ENCODE measurements at places on chromosomes 3 and 15. TPM values are rescaled to one million over a fixed set of nuclear protein-coding genes. Genes with fewer than 3 reads are reported as not detected.

DNA sequence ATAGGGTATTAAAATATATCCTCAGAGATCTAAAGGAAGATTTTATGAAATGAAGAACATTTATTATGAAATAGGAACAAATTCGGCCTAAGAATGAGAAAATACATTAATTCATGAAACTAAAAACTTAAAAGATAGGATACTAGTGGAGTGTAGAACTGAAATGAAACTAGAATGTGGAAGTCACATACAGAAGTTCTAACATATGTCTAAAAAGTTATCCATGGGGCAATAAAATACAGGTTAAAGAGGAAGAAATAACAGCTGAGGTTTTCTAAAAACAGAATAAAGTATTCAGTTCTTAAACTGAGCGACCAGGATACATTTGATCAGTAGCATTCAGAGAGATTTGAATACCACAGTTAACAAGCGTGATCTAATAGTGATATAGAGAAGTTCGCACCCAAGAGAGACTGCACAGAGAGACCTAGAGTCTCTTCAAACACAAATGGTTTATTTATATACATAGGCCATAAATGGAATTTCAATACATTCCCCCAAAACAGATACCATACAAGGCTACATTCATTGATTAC is 85.9 kb downstream of the FEZF2 start:
- H3K36me3 ChIP-seq = peaks cover 42% of the 10 kb centered on the region
- H3K27ac ChIP-seq = no peak overlapping the region
- no peaks in the 10 kb centered on the region for H3K27me3 ChIP-seq
- H3K4me1 ChIP-seq = no peaks in the 10 kb centered on the region
- no peak overlapping the region for H3K4me3 ChIP-seq

- H3K4me3 ChIP-seq = no peak overlapping the region
- no peak overlapping the region for H3K27ac ChIP-seq
- H3K4me1 ChIP-seq = no peaks in the 10 kb centered on the region
- H3K36me3 ChIP-seq = no peaks in the 10 kb centered on the region
Measured at GRCh38 chr3:87270908-87271700, 5.3 kb downstream of the POU1F1 start.

DNA sequence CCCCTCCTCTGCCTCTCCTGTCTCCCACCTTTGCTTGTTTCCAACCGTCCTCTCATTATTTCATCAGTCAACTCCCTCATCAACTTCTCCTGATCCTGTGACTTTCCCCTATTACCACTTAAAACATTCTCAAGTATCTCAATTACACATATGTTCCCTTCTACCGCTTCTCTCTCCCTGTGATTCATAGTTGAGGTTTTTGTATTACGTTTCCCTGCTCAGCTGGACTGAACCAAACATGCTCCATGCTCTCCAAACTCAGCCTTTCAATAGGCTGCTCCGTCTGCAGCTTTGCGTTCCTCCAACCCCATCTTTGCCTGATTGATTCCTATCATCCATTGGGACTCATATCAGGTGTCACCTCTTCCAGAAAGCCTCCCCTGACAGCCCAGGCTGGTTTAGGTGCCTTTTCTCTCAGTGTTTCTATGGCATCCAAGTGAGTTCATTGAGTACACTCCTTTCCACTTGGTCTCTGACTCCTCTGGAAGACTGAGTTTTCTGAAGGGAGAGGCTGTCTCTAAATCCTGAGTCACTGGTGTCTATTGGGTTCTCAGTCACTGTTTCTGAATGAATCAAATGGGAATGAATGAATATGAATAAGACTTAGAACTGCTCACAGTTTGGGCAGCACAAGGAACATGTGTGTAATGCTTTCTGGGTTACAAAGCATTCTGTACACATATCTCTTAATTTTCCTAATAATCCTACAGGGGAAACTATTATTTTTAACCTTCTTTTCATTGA is 56.4 kb downstream of the PLD1 start:
- no peak for DNase-seq
- H3K27me3 ChIP-seq = no peaks in the 10 kb centered on the region
- peak overlapping the region; percentile 12 for H3K27ac ChIP-seq
- peaks cover 22% of the 10 kb centered on the region for H3K4me1 ChIP-seq
- H3K36me3 ChIP-seq = no peaks in the 10 kb centered on the region

DNA sequence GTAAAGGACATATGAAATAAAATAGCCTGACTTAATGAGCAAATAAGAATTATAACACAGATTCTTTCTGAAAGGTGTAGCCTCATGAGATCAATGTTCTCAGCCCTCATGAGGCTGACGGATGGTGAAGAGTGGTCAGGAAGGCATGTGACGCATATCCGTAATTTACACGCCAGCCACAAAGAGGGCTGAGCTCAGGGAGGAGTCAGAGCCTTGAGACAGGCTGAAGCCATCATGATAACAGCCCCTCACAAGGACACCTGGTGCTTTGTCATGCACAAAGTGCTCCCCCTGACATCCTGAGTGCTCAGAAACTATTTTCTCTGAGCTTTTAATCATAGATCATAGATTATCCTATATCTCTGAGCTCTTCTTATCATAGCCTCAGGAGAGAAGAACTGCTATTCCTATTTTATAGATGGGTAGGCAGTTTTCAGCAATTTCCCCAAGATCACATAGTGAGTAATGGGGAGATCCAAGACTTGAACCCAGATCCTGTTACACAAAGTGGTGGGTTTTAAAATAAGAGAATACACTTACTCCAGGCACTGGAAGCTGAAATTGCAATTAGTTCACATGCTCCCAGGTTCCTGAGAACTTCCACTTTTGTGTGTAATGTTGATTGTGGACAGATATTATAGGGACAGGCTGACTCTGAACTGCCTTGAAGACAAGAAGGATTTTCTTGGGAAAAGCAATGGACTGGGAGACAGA is 267.1 kb downstream of the RPLP1 start:
- DNase-seq = peak; percentile 53
- H3K4me1 ChIP-seq = no peaks in the 10 kb centered on the region
- H3K4me3 ChIP-seq = no peak overlapping the region
- no peaks in the 10 kb centered on the region for H3K27me3 ChIP-seq

GRCh38 chr3:168801794-168802193 is 706.1 kb upstream of the GOLIM4 start:
- H3K4me1 ChIP-seq = no peaks in the 10 kb centered on the region
- DNase-seq = no peak
- no peak overlapping the region for H3K27ac ChIP-seq
- H3K4me3 ChIP-seq = no peak overlapping the region
- no peaks in the 10 kb centered on the region for H3K27me3 ChIP-seq

- no peaks in the 10 kb centered on the region for H3K36me3 ChIP-seq
- H3K4me3 ChIP-seq = no peak overlapping the region
- DNase-seq = no peak
Measured at GRCh38 chr3:60094392-60094947, 1044.6 kb upstream of the CFAP20DC start.

DNA sequence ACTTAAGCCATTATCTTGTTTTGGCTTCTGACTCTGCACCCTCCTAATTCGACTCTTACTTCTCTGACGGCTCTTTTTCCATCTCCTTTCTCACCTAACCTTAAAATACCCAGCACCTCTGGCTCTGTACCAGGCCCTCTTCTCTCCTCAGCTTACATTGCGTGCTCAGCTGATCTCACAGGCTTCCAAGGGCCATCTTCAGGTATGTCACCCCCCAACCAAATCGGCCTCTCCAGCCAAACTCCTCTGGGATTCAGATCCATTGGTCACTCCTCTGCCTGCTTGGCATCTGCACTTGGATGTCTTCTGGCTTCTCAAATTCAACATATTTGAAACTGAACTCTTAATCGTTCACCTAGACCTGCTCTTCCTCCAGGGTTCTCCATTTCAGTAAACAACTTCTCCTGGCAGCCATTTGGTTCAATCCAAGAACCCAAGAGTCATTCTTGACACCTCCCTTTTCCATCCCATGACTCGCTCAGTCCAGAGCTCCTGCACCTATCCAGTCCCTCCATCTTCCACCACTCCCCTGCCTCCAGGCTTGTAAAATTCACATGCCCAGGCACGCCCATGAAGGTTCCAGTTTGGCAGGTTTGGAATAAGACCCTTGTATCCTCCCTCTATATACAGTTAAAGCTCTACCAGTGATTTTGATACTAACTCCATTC is 35.2 kb upstream of the SLC41A3 start:
- no peaks in the 10 kb centered on the region for H3K27me3 ChIP-seq
- H3K4me3 ChIP-seq = no peak overlapping the region
- H3K4me1 ChIP-seq = no peaks in the 10 kb centered on the region
- peaks cover 28% of the 10 kb centered on the region for H3K36me3 ChIP-seq
- no peak for DNase-seq
- H3K27ac ChIP-seq = no peak overlapping the region

GRCh38 chr3:126998320-126998719 is 15.4 kb downstream of the PLXNA1 start:
- peak overlapping the region; percentile 95 for H3K27ac ChIP-seq
- peaks cover 49% of the 10 kb centered on the region for H3K4me1 ChIP-seq
- no peak for DNase-seq

DNA sequence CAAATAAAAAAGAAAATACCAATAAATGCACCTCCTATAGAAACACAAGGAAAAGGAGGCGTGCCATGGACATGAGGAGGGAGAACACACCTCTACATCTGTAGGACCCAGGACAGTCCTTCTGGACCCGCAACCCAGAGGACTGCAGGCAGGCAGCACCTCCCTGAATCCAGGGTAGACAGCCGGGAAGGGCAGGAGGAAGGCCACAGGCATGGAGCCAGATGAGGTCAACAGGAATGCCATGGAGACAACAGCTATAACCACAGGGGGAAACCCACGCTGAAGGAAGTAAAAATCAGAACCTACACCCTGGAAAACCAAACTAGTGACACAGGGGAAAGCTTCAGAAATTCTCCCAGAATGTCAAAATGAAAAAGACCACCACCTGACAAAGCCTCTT is 248.8 kb upstream of the NSMCE3 start:
- H3K4me1 ChIP-seq = no peaks in the 10 kb centered on the region
- H3K36me3 ChIP-seq = no peaks in the 10 kb centered on the region
- no peak overlapping the region for H3K4me3 ChIP-seq

DNA sequence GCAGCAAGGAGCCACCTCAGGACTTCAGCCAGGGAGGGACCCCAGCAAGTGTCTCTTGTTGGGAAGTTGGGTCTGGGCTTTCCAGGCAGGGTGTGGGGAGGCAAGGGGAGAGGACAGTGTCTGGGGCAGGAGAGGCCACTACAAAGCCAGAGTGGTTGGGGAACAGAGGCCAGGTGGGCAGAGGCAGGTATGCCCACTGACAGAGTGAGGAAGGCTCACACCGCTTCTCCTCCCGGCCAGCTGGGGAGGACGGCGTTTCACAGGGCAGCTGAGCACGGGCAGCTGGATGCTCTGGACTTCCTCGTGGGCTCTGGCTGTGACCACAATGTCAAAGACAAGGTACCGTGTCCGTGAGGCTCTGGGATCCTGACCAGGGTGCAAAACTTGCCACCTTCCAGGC is 15.0 kb downstream of the ANKDD1A start:
- no peak for DNase-seq
- no peak overlapping the region for H3K27ac ChIP-seq
- peaks cover 29% of the 10 kb centered on the region for H3K36me3 ChIP-seq
- no peaks in the 10 kb centered on the region for H3K4me1 ChIP-seq
- no peak overlapping the region for H3K4me3 ChIP-seq
- H3K27me3 ChIP-seq = no peaks in the 10 kb centered on the region

DNA sequence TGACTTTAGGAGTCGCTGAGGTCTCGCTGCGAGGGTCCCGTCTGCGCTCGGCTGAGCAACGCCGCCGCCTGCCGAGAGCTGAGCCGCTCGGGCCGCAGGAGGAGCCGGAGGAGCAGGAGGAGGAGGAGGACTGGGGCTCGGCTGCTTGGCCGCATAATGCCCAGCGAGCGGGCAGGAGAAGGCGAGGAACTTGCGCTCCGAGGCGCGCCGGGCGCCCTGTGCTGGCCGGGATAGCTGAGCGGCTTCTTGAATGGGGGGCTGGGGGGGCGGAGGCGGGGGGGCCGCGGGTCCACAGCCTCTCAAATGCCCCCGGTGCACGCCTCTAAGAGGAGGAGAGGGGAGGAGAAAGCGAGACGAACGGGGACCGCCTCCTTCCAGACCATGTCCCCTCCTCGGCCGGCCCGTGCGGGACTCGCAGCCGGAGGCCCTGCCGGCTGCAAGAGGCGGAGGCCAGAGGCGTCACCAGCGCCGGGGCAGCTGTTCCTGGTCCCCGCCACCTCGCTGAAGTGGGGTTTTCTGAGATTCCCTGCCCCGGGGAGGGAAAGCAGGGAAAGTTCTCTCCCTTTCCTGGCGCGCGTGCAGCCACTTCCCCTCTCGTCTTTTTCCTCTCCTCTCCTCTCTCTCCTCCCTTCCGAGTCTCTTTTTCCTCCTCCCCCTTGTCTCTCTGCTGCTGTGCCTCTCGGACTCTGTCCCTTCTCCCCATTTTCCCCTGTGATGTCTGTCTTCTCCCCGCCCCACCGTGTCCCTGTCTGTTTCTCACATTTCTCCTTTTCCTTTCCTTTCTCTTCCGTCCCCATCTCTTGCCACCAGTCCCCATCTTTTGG is at the start of gene ADAMTS9:
TSS of gene ADAMTS9 (minus strand) at position 220 of the 824 bp plus-strand sequence. CDS start 343 bp downstream, outside the sequence.
- peak within 1 kb of the TSS; percentile 97 for H3K27ac ChIP-seq
- no peaks in the 10 kb centered on the region for H3K36me3 ChIP-seq
- H3K27me3 ChIP-seq = no peaks in the 10 kb centered on the region
- H3K4me1 ChIP-seq = peaks cover 2% of the 10 kb centered on the region
- DNase-seq = peak; percentile 84

DNA sequence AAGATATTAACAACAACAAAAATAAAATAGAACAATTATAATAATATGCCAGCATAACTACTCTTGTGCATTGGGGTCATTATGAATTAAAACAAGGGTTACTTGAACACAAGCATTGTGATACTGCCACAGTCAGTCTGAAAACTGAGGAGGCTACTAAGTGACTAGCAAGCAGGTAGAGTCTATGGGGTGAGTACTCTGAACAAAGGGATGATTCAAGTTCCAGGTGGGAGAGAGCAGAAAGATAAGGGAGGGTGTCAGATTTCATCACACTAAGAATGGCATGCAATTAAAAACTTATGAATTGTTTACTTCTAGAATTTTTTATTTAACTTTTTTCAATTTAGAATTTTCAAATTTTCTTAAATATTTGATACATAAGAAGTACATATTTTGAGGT is 754.4 kb upstream of the GOLIM4 start:
- H3K36me3 ChIP-seq = no peaks in the 10 kb centered on the region
- no peak overlapping the region for H3K4me3 ChIP-seq
- no peak for DNase-seq
- no peaks in the 10 kb centered on the region for H3K4me1 ChIP-seq
- no peak overlapping the region for H3K27ac ChIP-seq

- H3K27me3 ChIP-seq = no peaks in the 10 kb centered on the region
- no peak overlapping the region for H3K27ac ChIP-seq
- no peaks in the 10 kb centered on the region for H3K36me3 ChIP-seq
- H3K4me3 ChIP-seq = no peak overlapping the region
- no peaks in the 10 kb centered on the region for H3K4me1 ChIP-seq
- no peak for DNase-seq
Measured at GRCh38 chr3:171213907-171214306, 187.4 kb upstream of the SLC2A2 start.

The ASB14 gene
- not detected for total RNA-seq

The FGF7 gene
- total RNA-seq = 31.4 TPM

The NBEAL2 gene
- 70.2 TPM for total RNA-seq

The ADCY5 gene
- 32.2 TPM for total RNA-seq
